C1 segment of cervical spinal cord (tissue), 14 donors: ENCODE measurements at places on chromosomes 4 and X.

DNA sequence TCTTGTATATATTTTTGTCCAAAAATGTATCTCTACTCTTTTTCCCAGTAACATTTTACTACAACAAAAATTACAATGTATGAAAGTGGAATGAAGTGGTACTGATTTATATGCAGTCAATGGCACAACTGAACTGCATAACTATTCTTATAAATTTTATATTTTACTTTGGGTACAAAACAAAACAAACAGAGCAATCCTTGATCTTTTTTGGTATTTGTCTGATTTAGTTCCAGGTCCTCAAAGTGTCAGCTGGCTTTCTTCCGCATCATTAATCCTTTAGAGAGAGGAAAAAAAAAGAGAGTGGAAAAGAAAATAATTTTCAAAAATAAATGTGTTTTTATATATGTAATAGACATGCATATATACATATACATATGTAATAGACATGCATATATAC lies 252.4 kb upstream of the SLIT2 start:
- no peak for DNase-seq

DNA sequence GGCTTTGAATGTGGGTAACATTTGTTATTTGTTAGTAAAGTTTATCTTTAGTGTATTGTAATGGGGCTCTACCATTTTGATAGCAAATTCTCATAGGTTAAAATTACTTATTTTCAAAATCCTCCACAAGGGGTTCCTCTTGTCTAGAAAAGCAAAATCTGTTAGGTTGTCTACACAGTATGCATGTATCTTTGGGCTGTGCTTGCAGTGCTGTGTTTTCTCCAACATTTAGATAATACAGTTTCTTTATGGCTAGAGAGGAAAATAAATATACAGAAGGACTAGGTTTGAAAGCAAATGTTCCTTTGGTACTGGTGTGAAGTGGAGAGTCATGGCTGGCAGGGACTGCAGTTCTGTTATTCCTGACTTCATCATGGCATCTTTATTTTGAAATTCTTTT lies 40.3 kb downstream of the POLR2B start:
- no peak for DNase-seq

- no peak for DNase-seq
Measured at GRCh38 chr4:73450398-73451004, 14.5 kb downstream of the AFP start.

GRCh38 chr4:138437263-138437851 lies 195.2 kb upstream of the SLC7A11 start:
- DNase-seq, result no peak

DNA sequence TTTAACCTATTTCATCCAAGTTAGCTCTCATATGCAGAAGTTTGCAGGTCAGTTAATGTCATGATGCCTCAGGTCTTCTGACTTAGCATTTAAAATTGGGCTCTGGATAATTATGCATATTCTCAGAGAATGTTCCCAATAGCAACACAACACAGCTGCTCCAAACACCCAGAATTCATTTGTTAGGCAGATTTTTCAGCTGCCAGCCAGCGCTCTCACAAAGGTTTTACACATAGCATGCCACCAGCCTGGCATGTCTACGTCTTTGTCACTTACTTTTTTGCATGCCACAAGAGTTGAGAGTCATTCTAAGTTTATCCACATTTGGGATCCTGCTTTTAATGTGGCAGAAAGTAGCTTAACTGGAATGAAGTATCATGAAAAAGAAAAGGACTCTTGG lies 84.8 kb downstream of the LIMCH1 start:
- peak; percentile 29 for DNase-seq

DNA sequence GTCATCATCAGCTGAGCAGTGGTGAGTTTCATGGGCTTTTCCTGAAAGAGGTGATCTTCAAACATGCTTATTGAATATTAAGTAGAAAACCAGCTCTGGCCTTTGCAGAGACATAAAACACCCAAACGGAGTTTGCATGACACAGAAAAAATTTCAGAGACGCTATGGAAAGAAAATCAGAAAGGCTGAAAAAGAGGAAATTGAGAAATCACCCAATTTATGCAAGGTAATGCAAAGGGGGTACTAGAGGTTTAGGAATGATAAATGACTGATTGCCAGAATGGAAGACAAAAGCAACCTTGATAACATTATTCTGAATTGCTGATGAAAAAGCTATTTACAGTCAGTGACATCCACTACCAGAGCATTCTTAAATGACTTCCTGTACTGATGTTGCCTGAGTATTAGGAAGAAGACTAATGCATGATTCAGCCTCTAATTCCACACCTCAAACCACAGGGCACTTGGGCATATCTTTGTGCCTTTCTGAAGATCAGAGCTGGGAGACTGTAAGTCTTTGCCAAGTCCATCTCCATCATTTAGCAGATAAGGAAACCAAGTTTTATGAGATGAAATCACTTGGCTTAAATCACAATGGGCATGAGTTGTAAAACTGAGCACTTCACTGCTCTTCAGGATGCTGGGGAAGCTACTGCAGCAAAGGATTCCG lies 565.7 kb downstream of the PPARGC1A start:
- DNase-seq, result no peak

GRCh38 chr4:164203476-164203875 lies 550.5 kb upstream of the SMIM31 start:
- no peak for DNase-seq

DNA sequence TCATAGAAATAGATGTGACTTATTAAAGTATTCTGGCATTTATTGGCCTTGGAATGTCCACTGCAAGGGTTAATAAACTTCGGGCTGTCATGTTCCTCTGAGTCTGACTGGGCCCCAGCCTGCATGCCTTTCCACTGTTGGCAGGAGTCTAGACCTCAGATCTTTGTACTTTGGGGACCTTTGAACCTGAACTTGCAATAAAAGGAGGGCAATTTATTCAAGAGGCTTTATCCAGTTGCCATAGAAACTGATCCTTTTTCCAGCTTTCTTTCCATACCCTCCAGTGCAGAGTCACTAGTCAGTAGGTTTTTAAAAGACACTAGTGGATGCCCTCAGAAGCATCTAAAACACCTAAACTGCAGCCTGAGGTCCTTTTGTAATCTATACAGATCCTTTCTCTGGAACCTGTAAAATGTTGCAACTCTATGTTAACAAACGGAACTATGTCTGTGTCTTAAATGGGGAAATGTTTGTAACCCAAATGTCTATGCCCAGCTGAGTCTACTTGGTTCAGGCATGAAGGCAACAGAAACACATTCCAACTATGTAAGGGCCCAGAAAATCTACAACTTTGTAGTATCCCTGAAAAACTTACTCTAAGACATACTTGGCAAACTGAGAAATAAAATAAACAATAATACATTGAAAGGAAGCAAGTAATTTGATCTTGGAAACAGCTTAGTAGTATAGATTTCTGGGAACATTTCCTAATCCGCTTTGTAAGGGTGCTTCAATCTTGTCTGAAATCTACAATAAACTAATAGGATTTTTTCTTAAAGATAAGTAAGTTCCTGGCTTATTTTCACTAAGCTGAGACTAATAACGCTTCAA lies 41.5 kb downstream of the SOWAHB start:
- no peak for DNase-seq

DNA sequence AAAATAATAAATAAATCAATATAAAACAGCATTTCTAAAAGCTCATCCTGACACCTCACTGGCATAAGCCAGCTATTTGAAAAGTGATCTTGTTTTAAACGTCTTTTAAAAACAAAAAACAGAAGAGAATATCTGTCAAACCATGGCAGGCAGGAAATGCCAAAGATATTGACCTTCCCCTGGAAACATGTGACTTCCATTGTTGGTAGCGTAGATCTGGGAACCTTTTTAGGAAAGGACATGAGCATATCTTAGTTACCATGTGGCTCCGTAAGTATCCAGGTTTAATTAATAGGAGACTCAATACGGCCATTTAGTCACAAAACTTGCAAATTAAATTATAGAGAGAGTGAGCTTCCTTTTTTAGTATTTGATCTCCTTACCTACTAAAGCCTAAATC lies 83.0 kb upstream of the KLHL4 start:
- DNase-seq, result no peak

GRCh38 chrX:11449613-11450012 lies 156.4 kb downstream of the AMELX start:
- no peak for DNase-seq

DNA sequence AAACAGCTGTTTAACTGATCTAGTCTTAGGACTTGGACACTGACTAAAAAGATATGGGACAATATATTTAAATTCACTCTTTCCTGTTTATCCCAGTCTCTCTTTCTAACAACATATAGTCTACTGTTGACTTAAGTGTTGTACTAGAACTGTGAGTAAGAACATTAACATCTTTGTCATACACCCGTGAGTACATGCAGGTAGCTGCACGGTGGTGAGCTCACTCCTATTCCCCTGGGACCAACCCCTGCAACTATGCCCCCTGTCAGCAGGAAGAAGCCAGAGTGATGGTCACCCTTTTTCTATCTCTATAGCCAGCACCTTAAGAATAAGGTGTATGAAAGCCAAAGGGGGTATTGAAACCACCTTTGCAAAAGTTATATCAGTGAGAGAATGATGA lies 17.6 kb downstream of the TBL1X start:
- DNase-seq, result no peak

- no peak for DNase-seq
Measured at GRCh38 chr4:86557526-86557925, 36.6 kb upstream of the PTPN13 start.
